ENCODE measurements at places on chromosomes 13 and 19. TPM values are rescaled to one million over a fixed set of nuclear protein-coding genes. Genes with fewer than 3 reads are reported as not detected.

The QPCTL gene
- 7.3 TPM for total RNA-seq

The ZNF534 gene
- total RNA-seq: not detected

The LRRC63 gene
- not detected for total RNA-seq

The LYPD3 gene
- total RNA-seq: 0.29 TPM

The APOC4 gene
- not detected for total RNA-seq

The KLF2 gene
- 72.3 TPM for total RNA-seq

The ADM5 gene
- 1.7 TPM for total RNA-seq

The SSC5D gene
- 4.9 TPM for total RNA-seq

The ZNF135 gene
- total RNA-seq: not detected

The TSHZ3 gene
- total RNA-seq: 6.6 TPM

The OR4F17 gene
- not detected for total RNA-seq

The ACER1 gene
- total RNA-seq: not detected

The SHISA2 gene
- total RNA-seq: not detected

The PRRG2 gene
- total RNA-seq: 10.0 TPM

The TNFSF13B gene
- 12.3 TPM for total RNA-seq

The ZNF112 gene
- 20.1 TPM for total RNA-seq

The ANKRD24 gene
- not detected for total RNA-seq

The NBEA gene
- 36.0 TPM for total RNA-seq

The SYT3 gene
- total RNA-seq: not detected

The C19orf85 gene
- not detected for total RNA-seq

The FPR3 gene
- total RNA-seq: not detected

The NEK3 gene
- total RNA-seq: 29.4 TPM

The SMIM44 gene
- not detected for total RNA-seq

The IRGC gene
- total RNA-seq: not detected

The TDRD3 gene
- total RNA-seq: 12.5 TPM

The MADCAM1 gene
- 1.9 TPM for total RNA-seq

The FBXL12 gene
- 50.0 TPM for total RNA-seq

The KLK15 gene
- total RNA-seq: not detected
